ENCODE measurements at places on chromosomes 1 and 21. TPM values are rescaled to one million over a fixed set of nuclear protein-coding genes. Genes with fewer than 3 reads are reported as not detected.
A peak's percentile ranks its signal among the peaks of the same experiment; 100 is the strongest.

- DNase-seq: no peak
Observed at GRCh38 chr1:219820551-219820950, 107.8 kb downstream of the SLC30A10 start.

- peak; percentile 42 for DNase-seq
Observed at GRCh38 chr1:233240829-233241682, 54.5 kb downstream of the PCNX2 start.

GRCh38 chr1:246425895-246426294 is 81.2 kb downstream of the SMYD3 start:
- DNase-seq: no peak

- peak; percentile 48 for DNase-seq
Observed at GRCh38 chr1:171654942-171655745, 2.7 kb upstream of the MYOC start.

GRCh38 chr1:200354243-200354642 is 55.6 kb downstream of the ZNF281 start:
- no peak for DNase-seq

PLA2G2D gene
- total RNA-seq: not detected

DNA sequence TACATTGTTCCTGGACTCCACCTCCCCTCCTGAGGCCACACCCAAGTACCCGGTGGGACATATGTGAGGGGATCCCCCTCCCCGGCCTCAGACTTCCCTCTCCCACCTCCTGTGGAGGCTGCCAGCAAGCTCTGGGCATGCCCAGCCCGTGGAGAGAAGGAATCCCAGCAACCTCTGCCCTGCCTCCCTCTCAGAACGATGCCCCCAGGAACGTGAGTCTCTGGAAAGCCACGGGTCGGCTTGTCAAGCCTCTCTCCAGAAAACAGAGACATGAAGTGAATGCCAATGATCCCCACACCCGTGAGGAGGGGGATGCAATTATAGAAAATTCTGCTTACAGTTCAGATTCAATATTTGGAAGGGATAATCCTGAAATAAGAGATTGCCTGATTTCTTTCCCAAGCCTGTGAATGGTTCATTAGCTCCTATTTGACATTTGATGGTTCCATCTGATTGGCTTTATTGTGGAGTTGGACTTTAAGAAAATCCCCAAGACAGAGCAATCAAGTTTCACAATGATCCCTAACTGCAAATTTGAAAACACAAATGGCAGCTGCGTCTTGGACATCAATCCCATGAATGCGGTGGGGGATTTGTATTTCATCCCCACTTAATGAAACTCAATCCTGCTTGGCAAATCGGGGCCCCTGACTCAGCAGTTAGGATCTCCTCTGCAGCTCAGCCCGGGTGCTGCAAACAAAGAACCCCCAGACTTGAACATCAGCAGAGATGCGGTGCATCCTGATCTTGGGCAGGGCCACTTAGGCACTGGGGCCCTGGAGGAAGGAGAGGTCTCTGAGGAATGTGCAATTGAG is 9.1 kb upstream of the GUCA2B start:
- DNase-seq: no peak

AZIN2 gene
- total RNA-seq: 2.2 TPM

SH2D2A gene
- 0.28 TPM for total RNA-seq

- peak; percentile 22 for DNase-seq
Observed at GRCh38 chr21:29025328-29025713, 853 bp downstream of the USP16 start.

- DNase-seq: no peak
Observed at GRCh38 chr1:118395430-118395991, 210.5 kb upstream of the SPAG17 start.

- DNase-seq: peak; percentile 91
Observed at GRCh38 chr1:10415211-10415930, 14.9 kb upstream of the CENPS start.

GRCh38 chr21:42013931-42014330 is 3.8 kb upstream of the ZBTB21 start:
- DNase-seq: no peak

GRCh38 chr1:81414488-81415015 is 386.2 kb upstream of the ADGRL2 start:
- DNase-seq: peak; percentile 23

FOXO6 gene
- not detected for total RNA-seq

GRCh38 chr1:157104598-157105293 is 5.1 kb upstream of the ETV3L start:
- DNase-seq: peak; percentile 72

DNA sequence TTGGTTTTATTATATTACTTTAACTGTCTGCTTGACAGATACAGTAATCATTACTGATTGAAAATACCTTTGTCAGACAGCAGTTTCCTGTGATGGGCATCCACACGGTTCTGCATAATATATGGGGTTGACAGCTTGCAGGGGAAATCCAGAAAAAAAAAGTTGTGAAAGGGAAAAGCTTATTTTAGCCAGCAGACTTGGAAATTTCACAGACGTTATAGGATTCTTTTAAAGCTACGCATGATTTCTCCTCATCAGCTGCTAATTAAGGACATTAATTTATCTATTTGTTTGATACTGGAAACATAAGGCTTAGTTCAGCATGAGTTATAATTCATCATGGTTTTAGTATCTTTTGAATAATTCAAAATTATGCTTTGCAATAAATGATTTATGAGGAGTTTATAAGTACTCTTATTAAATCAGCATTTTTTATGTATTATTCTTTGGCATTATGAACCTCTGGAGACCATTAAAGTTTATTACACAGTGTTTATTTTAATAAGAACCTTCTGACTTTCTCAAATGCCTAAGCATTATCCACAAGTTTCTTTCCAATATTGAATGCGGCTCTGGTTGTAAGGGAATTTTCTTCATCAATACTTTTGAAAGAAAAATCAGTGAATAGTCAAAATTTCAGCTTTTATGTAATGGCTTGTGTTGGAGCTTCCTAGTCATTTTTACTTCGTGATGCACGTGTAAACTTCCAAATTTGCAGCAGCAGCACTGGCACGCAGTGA is 235.3 kb upstream of the KCNK2 start:
- no peak for DNase-seq

- peak; percentile 22 for DNase-seq
Observed at GRCh38 chr21:26844258-26845065, 747 bp downstream of the ADAMTS1 start.

XCL2 gene
- total RNA-seq: not detected

GRCh38 chr1:223887747-223888418 is 42.1 kb upstream of the TP53BP2 start:
- peak; percentile 99 for DNase-seq

- DNase-seq: no peak
Observed at GRCh38 chr1:193533853-193534252, 347.4 kb upstream of the B3GALT2 start.

DNA sequence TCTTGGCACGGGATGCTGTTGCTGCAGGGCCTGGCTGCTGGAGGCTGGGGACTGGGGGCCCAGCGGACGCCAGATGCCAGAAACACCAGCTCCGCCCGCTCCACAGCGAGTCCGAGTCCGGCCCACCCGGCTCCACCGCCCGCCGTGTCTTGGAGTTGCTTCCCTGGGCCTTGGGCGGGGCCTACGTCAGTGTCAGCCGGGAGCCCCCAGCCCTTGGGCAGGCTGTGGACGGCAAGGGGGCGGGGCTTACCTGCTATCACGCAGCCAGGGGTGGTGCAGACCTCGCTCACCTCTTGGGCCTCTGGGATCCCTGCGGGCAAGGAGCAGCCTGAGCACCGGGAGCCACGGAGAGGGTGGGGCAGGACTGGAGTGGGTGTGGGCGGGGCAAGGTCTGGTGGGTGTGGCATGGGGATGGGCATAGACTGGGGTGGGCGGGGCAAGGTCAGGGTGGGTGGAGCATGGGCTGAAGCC is 21.8 kb downstream of the MMEL1 start:
- DNase-seq: no peak

GRCh38 chr21:33020558-33021100 is 5.1 kb upstream of the OLIG2 start:
- no peak for DNase-seq

GRCh38 chr1:168638884-168639283 is 62.5 kb downstream of the XCL1 start:
- no peak for DNase-seq

ANGPTL1 gene
- not detected for total RNA-seq

DNA sequence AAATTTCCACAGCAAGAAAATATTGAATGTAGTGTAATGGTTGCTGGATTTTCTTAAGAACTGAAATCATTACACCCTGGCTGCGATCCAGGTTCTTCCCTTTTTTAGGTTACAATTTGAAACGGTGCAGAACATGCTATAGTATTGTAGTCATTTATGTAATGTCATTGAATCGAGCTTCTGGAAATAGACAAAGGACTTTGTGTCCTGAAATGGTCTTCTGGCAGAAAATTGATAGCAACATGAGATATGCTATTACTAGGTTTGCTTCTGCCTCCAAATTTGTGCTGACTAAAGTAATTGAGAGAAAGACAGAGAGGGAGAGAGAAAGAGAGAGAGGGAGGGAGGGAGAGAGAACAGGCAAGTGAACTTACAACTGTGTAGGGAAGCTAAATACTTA is 146.2 kb upstream of the NFIA start:
- no peak for DNase-seq

KRTAP19-1 gene
- total RNA-seq: not detected

- no peak for DNase-seq
Observed at GRCh38 chr1:4425892-4426291, 228.5 kb upstream of the AJAP1 start.

CCDC27 gene
- not detected for total RNA-seq

DNA sequence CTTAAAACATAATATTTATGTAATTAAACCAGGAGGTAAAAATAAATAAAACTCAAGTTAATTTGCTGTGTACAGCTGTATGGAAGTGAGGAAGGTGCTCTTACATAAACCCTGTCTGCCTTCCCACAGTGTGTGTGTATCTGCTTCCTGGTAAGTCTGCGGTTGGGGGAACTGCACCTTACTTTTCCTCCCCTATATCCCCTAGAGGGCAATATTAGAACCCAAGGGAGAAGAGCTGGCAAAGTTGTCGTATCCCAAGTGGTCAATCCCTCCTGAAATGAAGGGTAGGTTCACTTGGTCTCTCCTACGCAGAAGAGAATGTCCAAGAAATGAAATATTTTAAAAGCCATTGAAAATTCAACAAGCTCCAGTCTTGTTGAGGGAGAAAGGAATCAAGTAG is 17.8 kb upstream of the JAK1 start:
- no peak for DNase-seq

OLIG2 gene
- total RNA-seq: not detected

CD5L gene
- not detected for total RNA-seq

CASQ2 gene
- not detected for total RNA-seq

DNA sequence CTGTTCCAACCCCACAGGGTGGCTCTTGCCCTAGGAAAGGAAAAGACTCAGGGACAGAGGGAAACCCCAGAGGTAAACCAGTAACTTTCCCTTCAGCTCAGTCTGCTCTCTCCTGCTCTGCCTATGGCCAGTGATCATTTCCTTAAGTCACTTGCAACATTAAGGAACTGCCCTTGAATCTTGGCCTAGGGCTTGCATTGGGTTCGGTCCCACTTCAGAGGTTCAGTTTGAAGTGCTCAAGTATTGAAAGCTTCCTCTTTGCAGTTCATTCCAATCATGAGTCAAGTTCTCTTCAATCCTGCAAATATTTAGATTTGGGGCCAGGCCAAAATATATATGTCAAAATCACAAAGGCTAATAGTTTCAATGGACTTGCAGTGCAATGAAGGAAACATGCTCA is 97.7 kb upstream of the IRF2BP2 start:
- DNase-seq: peak; percentile 67

DNA sequence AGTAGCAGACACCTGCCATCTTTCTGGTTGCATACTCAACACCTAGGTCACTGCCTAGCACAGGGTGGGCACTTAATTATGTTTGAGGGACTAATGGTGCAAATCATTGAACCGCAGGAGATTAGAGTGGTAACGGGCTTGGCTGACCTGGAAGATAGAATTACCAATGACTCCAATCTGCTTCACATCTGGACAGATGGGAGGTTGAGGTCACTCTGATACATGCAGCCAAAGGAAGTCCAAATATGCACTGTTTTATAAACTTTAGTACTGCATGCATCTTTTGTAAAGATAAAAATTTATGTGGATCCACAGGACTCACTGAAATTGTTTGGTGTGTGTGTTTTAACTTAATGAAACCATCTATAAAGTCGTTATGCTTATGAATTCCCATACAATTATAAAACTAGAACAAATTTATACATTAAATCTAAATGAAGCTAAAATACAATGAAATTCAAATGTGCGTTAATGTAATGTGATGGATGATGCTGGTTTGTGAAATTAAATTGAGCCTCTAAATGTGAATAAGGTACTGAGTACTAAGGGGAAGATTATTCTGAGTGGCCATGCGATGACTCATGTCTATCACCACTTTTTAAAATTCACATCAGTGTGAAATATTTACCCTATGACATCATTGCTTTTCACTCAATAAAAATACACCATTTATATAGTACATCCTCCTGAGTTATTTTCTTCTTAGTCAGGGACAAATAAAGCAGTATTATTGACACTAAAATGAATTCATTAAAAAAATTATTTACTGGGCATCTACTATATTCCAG is 224.7 kb upstream of the FAM78B start:
- DNase-seq: no peak
